Activated CD8-positive, alpha-beta memory T cell treated with anti-CD3 and anti-CD28 coated beads, Interleukin-2, amount 10 ng/mL, durations not matched to agents 7 days and 5 days (primary cell): ENCODE measurements at places on chromosomes 7 and 10.

DNA sequence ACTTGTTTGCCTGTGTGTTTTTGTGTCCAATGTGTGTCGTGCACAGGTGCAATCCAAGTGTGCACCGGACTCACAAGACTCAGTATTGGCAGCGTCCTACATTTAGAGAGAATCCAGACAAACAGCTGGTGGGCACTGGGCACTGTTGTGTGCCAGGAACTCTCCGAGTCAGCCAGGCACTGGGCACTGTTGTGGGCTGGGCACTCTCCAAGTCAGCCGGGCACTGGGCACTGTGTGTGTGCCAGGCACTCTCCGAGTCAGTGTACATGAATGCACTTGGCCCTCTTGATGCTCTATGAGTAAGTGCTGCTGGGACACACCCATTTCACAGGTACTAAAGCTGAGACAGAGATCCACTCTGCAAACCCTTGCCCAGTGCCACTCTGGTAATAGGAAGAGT lies 303.5 kb downstream of the PTPRN2 start:
- peak; percentile 15 for DNase-seq

- no peak for DNase-seq
These were observed 80.6 kb downstream of the GSAP start for GRCh38 chr7:77335581-77335980.

DNA sequence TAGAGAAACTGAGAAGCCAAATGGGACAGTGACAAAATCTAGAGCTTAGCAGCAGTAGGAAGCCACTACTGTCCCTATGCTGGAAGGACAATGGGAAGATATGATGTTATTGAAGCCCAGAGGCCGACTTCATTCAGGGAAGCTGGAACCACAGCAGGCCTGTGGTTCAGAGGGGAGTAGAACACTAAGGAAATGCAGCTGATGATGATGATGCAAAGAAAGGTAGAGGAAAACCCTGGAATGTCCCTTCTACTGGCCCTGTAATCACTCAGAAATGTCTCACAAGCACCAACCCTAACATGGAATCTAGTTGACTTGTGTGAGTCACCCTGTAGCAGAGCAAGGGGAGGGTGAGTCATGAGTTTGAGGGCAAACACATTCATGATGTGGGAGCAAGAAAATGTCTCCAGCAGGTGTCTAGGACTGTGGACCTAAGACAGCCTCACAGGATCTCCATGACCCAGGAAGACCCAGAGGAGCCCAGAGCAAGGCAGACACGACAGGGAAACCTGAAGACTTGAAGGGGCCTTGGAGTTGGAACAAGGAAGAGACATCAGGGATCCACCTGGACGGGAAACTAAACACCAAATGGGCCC lies 37.0 kb upstream of the LRRC17 start:
- DNase-seq, result peak; percentile 53

DNA sequence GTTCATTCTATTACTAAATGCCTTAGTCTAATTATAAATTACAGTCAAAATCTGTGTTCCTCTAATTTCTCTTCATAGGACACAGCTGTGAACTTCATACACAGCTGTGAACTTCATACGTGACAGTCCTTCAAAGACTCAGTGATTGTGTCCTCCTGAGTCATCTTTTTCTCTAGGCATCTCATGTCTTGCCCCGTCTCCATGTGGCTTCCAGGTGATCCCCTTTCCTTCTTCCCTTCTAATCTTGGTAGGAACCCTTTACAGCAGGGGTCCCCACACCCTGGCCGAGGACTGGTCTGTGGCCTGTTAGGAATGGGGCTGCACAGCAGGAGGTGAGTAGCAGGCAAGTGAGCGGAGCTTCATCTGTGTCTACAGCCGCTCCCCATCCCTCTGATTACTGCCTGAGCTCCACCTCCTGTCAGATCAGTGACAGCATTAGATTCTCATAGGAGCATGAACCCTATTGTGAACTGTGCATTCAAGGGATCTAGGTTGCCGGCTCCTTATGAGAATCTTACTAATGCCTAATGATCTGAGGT lies 14.0 kb upstream of the EIF5AL1 start:
- DNase-seq, result no peak

- no peak for DNase-seq
These were observed 28.5 kb downstream of the MKLN1 start for GRCh38 chr7:131355917-131356777.

- no peak for DNase-seq
These were observed 942.9 kb upstream of the LRRN3 start for GRCh38 chr7:110148054-110148453.

GRCh38 chr7:83413424-83413823 lies 235.5 kb downstream of the SEMA3E start:
- DNase-seq, result no peak

GRCh38 chr7:148265896-148266295 lies 324.7 kb upstream of the C7orf33 start:
- DNase-seq, result no peak

GRCh38 chr7:7789551-7789988 lies 71.2 kb upstream of the RPA3 start:
- no peak for DNase-seq

- no peak for DNase-seq
These were observed 553.0 kb downstream of the KCNMA1 start for GRCh38 chr10:77084431-77085144.

GRCh38 chr10:43067391-43068135 lies 9.3 kb upstream of the RET start:
- DNase-seq, result no peak

DNA sequence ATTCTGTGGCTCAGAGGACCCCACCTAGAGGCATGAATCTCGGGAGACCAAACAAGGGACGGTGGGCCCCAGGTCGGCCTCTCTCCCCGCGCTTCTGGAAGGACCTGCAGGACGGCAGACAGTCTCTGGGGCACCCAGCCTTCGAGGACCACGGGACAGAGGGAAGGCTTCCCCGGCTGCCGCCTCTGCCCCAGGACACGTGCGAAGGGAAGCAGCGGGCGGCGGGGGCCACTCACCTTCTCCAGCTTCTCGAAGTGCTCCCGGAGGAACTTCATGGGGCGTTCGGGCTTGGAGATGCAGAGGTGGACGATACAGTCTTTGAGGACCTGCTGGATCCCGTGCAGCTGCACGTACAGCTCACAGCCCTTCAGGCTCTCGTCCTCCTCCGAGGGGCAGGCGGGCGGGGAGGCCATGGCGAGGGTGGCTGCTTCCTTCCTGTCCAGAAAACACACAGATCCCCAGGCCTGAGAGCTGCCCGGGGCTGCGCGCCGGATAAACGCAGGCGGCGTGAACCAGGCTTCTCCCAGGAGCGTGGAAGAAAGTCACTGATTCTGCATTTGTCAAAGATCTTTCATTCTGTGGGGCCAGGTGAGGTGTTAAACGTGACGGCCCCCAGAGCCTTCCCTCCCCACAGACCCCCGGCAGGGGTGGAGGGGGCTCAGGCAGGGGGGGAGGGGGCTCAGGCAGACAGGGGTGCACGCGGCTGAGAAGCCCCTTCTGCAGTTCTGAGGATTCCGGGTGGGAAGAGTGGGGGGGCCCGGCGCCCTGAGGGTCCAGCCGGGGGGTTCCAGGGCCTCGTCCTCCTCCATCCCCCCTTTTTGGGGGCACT lies 15.2 kb upstream of the DNAAF5 start:
- DNase-seq, result no peak

GRCh38 chr7:99562832-99563231 lies 4.4 kb downstream of the ZNF655 start:
- peak; percentile 58 for DNase-seq

DNA sequence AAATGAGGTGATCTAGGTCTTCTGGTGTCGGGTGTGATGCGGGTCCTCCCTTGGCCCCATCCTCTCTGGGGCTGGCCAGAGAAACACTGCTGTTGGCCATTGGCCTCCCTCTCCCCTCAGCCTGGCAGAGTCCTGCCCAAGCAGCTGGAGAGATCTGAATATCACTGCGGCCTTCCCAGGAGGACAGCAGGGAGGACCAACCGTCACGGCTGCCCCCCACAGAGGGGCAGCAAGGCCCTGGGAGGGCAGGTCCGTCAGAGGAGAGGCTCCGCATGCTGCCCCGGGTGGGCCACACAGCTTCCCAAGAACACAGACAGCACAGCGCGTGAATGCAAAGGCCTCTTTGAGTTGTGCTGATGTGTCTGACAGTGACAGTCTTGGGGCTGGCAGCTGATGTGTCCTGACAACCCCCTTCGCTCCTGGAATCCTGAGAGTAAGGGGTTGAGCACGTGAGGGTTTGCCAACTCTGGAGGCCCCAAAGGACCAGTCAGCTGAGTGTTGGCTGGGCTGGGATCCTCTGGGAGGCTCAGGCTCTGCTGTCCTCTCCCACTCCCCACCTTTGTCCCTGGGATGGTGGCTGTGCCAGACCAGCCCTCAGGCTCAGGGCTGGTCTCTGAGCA lies 132.5 kb upstream of the UNC5B start:
- DNase-seq, result peak; percentile 14

DNA sequence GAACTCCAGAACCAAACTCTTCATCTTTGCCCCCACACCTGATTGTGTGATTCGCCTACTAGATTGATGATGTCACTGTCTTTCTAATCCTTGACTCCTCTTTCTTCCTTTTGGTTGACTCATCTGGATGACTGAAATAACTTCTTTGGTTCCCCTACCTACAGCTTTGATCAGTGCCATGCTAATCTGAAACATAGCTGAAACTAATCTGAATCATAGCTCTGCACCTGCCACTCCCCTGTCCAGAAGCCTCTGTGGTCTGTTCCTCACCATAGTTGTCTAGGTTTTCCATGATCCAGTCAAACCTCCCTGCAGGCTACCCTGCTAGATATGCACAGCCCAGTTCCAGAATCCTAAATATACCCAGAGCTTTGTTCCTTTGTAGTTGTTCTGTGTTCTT lies 51.9 kb downstream of the ZNF365 start:
- DNase-seq, result no peak

DNA sequence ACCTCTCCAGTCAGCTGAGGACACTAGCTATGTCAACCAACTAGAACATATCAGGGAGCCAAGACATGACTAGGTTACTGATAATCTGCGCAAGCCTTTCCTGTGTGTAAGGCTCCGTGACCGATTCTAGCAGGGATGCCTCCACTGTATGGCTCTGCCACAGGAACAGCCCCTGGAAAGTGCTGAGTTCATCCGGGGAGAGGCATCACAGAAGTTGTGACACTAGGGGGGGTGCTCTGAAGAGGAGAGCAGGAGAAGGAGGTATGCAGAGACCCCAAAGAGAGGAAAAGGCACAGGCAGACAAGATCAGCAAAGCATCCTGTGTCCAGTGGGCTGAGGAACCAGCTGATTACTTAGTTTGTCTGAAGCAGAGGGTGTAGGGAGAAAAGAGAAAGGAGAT lies 13.5 kb downstream of the UPP1 start:
- DNase-seq, result no peak

GRCh38 chr10:113094114-113094486 lies 144.1 kb downstream of the TCF7L2 start:
- DNase-seq, result no peak

DNA sequence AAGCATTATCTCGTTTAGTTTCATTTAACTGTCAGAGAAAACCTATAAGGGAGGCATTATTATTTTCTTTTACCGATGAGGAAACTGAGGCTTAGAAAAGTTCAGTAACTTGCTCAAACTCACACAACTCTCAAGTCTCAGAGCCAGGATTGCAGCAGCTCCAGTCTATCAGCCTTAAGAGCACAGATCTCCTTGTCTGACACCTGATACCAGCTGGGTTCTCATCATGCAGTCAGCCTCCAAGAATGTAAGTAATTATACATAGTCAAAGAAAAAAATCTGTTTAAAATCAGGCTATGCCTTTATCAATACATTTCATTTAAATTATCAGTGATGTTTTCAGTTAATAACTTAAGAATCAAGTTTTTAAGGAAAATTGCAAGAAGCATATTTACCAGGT lies 236.6 kb upstream of the TCF7L2 start:
- no peak for DNase-seq

DNA sequence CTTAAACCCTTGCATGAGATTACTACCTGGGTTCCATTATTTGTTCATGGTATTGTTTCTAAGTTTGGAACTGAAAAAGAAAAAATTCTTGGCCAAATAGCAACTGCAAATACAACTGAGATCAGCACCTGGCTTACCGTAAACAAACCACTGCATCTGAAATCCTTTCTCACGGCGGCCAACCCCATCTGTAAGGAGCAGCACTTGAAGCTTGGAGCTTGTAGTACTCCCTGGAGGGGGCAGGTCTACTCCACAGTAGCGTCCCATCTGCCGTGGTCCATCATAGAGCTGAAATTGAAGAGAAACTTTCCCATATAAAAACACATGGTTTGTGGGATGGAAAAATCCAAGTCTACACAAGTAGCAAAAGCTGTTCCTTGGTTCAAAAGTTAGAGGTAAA lies 109.9 kb downstream of the CUBN start:
- DNase-seq, result no peak

- DNase-seq, result no peak
These were observed 37.1 kb upstream of the GNAT3 start for GRCh38 chr7:80548840-80549530.

- no peak for DNase-seq
These were observed 44.6 kb upstream of the TSPAN13 start for GRCh38 chr7:16708980-16709379.

- DNase-seq, result no peak
These were observed 191.7 kb downstream of the PPP1R9A start for GRCh38 chr7:95099106-95099505.

- no peak for DNase-seq
These were observed 35.1 kb downstream of the FHIP2A start for GRCh38 chr10:114856544-114857287.

GRCh38 chr10:34397324-34397723 lies 417.8 kb downstream of the PARD3 start:
- no peak for DNase-seq

DNA sequence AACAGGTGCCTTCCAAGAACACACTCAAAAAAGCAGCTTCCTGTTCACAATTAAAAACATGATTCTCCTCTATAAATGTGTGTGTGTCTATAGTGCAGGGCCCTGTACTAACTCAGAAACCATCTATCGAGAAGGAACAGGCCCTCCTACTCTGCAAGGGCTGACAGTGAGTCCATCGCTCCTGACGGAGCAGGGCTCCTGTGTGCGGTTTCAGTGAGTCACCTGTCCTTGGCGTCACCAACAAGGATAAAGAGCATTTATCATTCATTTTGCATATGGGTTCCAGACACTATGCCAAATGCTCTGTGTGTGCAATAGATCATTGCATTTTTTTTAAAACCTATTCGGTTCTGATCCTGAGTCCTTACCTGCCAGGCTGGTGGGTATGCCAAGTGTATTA lies 63.7 kb downstream of the TACC2 start:
- DNase-seq, result no peak

DNA sequence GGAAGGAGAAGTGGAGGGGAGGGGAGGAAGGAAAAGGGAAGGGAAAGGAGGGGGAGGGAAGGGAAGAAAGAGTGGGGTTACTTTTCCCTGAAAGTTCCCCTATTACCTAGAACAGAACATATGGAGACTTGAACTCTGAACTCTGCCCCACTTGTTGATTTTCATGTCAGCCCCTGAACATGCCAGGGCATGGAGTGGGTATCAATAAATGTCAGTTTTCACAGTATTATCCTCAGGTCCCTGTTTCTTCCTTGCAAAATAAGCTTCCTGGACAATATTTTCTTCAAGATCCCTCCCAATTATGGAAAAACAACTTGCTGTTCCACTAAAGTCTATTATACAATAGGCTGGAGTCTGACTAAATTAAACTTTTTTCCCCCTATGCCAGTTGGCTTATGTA lies 46.9 kb upstream of the LYZL1 start:
- no peak for DNase-seq
